HT1080 (cell line): ENCODE measurements at places on chromosomes 2 and 18. TPM values are rescaled to one million over a fixed set of nuclear protein-coding genes. Genes with fewer than 3 reads are reported as not detected.

DNA sequence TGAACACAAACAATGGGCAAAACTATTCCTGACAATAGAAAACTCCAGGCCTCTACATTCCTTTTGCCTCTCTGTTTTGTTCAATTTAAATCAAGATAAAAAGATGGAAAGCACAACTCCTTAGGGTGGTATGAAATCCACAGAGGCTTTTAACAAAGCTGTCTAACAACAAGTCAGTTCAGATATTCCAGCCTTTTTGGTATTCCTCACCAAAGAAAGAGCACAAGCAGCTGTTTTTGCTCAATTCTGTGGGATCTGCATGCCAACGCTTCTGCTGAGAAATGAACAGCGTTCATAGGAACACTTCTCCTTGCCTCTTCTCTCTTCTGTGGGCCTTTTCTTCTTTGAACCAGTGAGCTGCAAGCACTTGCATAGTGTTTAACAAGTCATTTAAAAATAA lies 411.6 kb upstream of the TCF4 start:
- DNase-seq: no peak

GRCh38 chr2:46337208-46337994 lies 40.2 kb downstream of the EPAS1 start:
- no peak for DNase-seq

GRCh38 chr2:130869441-130870160 lies 32.9 kb downstream of the ARHGEF4 start:
- DNase-seq: no peak

DNA sequence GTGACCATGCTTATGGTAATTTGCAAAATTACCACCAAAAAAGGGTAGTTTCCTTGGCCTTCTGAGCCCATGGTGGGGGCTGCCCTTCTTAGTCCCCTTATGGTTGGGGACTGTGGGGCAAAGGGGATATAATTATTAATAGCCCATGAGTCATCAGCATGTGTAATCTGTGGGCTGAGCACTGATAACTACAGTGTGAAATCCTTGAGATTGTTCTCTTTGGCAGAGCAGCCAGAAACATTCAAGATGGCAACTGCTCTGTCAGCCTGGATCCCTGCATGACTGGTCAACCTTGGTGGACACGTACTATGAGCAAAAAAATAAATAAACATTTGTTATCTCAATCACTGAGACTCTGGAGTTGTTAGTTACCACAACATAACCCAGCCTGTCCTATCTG lies 61.3 kb downstream of the MGAT4A start:
- peak; percentile 9 for DNase-seq

DNA sequence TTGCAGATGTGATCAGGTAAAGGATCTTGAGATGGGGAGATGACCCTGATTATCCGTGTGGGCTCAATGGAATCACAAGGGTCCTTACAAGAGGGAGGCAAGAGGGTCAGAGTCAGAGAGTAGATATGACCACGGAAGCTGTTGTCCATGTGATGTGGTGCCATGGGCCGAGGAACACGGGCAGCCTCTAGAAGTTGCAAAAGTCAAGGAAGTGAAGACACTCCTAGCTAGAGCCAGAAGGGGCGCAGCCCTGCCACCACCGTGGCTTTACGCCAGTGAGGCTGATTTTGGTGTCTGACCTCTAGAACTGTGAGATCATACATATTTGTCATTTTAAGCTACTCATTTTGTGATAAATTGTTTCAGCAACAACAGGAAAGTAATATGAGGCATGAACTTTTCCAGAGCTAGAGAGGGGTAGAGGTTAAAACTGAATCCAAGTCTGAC lies 114.4 kb downstream of the CAPN13 start:
- DNase-seq: no peak

DNA sequence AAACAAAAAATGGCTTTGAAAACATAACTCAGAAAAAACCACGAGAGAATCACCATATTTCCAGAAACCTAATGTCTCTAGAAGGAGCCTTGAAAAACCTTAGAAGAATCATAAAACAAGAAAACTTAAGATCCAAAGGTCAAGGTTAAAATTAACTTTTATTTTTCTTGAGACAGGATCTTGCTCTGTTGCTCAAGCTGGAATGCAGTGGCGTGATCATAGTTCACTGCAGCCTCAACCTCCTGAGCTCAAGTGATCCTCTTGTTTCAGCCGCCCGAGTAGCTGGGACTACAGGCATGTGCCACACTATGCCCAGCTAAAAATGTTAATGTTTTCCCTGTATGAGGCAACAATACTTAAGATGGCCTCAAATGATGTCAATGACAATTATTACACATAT lies 254.2 kb upstream of the SESTD1 start:
- no peak for DNase-seq

DNA sequence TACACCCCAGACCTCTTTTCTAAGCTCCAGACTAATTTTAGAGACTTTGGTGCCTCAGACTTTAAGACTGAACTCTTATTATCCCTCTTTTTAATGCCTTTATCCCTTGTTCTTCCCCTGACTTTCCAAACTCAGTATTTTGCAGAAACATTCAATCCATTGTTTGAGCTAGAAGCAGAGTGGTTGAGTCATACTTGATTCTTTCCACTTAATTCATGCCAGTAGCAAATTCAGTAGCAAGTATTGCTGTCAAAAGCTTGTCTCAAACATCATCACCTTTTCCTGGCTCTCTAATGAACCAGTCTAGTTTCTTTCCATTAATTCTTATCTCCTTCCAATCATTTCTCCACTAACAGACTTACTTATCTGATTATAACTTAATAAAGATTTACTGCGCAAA lies 699.7 kb upstream of the ZNF804A start:
- DNase-seq: peak; percentile 38

GRCh38 chr2:169676357-169676756 lies 17.8 kb downstream of the CFAP210 start:
- no peak for DNase-seq

DNA sequence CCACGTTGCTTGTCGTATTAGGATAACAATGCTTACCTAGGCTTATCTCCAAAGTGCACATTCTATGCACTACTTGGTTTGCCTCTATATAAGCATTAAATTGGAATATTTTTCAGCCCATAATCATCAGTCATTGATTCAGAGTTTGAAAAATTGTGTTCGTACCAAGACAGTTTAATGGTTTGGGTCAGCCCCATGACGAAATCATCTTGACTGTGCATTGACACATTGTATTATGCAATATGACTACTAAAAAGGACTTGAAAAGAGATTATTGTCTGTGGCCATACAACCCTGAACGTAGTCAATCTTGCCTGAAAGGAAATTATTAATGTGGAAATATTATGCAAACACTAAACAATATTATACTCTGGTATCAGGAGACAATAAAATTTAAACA lies 141.3 kb downstream of the EML6 start:
- no peak for DNase-seq

- DNase-seq: peak; percentile 71
Measured at GRCh38 chr18:41391616-41392595, 563.1 kb upstream of the PIK3C3 start.

DNA sequence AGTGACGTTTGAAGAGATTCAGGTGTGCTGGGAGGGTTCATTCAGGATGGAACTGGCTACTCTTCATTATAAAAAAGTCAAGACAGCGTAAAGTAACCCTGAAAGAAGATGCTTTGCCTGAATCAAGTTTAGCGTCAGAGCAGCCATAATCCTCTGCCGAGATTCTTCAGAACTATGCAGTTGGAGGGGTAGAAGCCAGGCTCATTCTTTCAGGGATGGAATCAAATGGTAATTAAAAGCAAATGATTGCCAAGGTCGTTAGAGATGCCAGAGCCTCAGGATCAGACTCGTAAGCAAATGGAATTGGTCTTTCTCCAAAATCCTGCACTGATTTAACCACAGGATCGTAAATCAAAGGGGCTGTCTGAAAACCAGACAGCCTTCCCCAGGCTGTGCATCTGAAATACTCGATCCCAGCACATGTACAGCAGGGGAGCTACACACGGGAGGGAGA lies 21.9 kb downstream of the APCDD1 start:
- DNase-seq: no peak

- DNase-seq: peak; percentile 87
Measured at GRCh38 chr2:170162271-170162632, 15.7 kb upstream of the MYO3B start.

DNA sequence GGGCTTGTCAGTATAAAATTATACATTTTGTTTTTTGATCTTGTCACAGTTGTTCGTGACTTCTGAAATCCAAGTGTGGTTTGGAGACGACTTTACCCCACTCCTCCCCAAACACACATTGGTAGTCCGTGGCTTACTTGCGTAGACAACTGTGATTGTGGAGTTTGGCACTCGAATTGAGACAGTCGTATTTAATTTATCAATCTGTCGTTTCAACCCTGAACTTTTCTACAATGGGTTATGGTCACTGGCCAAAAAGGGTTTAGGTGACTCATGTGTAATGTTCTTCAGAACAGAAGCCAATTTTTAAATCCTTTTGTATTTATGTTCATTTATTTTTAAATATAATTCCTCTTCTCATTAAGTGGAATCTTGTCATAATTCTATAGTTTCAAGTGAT lies 129.9 kb downstream of the SPTBN1 start:
- DNase-seq: no peak

GRCh38 chr2:207819839-207820784 lies 50.4 kb upstream of the FZD5 start:
- no peak for DNase-seq

GRCh38 chr18:63752636-63753035 lies 22.6 kb upstream of the SERPINB7 start:
- DNase-seq: peak; percentile 22

DNA sequence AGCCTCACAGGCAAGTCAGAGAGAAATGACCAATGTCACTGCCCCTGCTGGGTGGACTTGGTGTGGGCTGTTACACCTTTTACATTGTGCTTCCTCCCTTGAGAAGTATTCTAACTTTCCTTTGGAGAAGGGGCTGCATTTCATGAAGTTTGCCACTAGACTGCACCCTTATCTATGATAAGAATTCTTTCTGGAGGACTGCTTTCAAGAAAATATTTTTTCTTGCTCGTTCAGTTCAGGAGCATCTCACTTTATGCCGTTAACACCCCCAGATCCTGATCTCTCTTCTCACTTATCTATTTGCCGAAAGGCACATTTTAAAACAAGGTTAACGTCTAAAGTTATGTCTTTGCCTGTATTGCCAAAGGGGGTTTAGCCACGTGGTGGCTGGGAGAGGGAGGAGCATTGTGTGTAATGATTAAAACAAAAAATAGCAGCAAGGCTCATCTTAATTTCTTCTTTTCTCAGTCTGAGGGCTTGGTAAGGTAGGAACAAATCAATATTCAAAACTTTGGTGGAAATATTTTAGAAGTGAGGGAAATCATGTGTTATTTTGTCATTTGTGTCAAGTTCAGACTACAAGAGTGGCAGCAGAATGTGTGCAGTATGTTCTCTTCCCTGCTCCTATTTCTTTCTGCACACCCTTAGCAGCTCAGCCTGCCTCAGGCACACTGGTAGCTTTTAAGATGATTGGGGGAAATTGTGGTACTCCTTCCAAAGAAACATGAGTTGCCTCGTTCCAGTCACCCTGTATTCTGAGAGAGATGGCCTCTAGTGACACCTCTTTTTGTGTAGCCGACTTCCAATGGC lies 1.6 kb upstream of the IGFBP5 start:
- DNase-seq: peak; percentile 59

DNA sequence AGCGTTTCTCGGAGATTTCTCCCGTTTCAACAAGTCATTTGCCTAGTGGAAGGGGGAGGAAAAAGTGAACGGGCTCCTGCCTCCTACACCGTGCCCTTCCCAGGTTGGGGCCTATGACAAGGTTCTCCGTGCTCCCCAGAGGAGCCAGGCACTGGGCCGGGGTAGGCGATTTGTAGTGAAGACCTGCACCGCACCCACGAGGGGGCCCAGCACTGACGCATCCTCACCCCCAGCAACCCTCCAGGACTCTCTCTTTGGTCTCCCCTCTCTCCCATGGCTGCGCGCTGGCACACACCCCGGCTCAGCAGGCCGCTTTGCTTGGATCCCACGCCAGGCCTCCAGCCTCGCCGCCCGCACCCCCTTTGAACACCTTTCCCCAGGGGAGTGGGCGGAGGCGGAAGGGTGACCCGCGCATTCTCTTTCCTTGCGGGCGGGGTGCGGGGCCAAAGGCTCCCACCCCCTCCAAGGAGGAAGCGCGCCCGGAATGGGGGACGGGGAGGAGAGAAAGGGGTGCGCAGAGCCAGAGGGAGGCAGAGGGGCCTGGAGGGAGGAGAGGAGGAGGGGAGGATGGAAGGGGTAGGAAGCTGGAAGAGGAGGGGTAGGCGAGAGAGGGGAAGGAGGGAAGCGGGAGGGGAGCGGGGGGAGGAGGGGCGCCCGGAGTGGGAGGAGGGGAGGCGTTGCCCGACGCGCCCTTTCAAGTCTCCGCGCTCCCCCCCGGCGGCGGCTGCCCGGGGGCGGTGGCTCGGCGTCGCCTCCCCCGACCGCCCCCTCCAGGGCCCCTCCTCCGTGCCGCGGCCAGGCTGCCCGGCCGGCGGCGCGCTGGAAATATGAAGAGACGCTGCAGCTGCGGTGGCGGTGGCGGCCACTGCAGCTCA lies at the start of gene APCDD1:
Gene APCDD1 (plus strand): TSS at position 830 of the 875 bp plus-strand sequence. CDS start 347 bp downstream, outside the sequence.
- no peak for DNase-seq

GRCh38 chr18:41932899-41933298 lies 22.1 kb upstream of the PIK3C3 start:
- DNase-seq: no peak

GRCh38 chr2:58720770-58721697 lies 479.9 kb upstream of the FANCL start:
- DNase-seq: no peak

- no peak for DNase-seq
Measured at GRCh38 chr2:70199320-70199864, 8.6 kb upstream of the C2orf42 start.

DNA sequence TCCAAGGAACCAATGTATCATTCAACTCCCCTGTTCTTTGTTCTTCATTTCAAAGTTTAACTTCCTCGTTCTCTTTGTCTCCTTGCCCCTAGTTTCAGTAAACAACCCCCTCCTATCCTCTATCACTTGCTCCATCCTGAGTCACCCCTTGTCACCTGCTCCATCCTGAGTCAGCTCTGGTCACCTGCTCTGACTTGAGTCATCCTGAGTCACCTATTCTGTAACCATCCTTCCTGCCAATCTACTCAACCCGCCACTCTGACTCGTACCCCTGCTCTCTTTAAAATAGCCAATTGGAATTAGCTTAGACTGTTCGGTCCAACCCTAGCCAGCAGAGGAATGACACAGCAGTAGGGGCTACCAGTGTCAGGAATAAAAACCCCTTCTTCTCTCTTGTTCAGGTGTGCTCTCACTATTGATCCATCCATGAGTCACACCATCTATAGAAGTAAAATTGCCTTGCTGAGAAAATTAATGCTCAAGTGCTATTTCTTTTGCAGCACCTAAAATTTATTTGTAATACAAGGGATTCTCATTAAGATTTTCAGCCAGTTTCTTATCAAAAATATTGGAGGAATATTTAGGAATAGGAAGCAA lies 326.8 kb downstream of the AKAIN1 start:
- peak; percentile 65 for DNase-seq

KIF3C gene
- 10.2 and 17.5 TPM in 2 replicates for total RNA-seq

CCDC74A gene
- 0.27 TPM in 1 of 2 replicates, not detected in the other for total RNA-seq

ARHGAP25 gene
- total RNA-seq: not detected in 2 replicates

SNED1 gene
- total RNA-seq: 1.8 and 2.7 TPM in 2 replicates

SERPINB12 gene
- total RNA-seq: not detected in 2 replicates

CTNNA2 gene
- total RNA-seq: not detected in 2 replicates

TNP1 gene
- not detected in 2 replicates for total RNA-seq

PRKAG3 gene
- not detected in 2 replicates for total RNA-seq

SAG gene
- total RNA-seq: not detected in 2 replicates

CGREF1 gene
- 0.13 and 0.26 TPM in 2 replicates for total RNA-seq

LNPK gene
- 24.6 and 29.6 TPM in 2 replicates for total RNA-seq

GKN1 gene
- total RNA-seq: not detected in 2 replicates

MAP3K2 gene
- total RNA-seq: 19.8 and 30.7 TPM in 2 replicates

ACMSD gene
- total RNA-seq: not detected in 2 replicates

WNT6 gene
- not detected in 2 replicates for total RNA-seq
